Colonic mucosa (tissue), 4 donors: ENCODE measurements at places on chromosomes 4 and X. TPM values are rescaled to one million over a fixed set of nuclear protein-coding genes. Genes with fewer than 3 reads are reported as not detected.

DNA sequence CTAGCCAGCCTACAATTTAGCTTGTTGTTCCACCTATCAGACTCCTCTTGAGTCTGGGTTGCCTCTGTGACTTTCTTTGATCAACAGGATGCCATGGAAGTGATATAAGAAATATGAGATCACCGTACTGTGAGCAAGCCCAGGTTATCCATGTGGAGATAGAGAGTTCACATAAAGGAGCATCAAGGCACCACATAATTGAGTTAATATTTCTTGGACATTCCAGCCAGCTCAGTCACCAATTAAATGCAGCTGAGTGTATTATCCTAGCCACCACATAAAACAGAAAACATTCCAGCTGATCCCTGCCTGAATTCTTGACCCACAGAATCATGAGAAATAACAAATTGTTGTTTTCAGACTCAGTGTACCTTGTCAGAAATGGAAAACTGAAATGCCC is 253.6 kb downstream of the PPP1R2C start:
- no peak for DNase-seq

DNA sequence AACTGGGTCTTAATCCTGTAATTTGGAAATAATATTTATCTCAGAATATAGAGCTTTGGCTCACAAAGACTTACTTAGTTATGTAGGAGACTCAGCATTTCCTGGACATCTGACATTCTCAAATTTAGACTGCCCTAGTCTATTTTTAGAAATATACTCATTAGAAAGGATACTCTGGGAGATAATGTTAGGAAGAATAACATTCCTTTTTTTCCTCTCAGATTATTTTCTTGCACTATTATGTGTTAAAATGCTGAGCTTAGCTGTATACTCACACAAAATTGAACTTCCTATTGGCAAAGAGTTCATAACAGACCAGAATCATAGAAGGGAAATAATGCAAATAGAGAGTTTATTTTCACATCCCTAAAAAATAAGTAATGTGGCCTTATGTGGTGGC is 1424.9 kb upstream of the PCDH7 start:
- DNase-seq, result no peak

- no peak for DNase-seq
Measured at GRCh38 chr4:82957045-82957444, 53.6 kb downstream of the LIN54 start.

GRCh38 chrX:34631479-34632220 is 25.4 kb downstream of the TMEM47 start:
- no peak for DNase-seq

DNA sequence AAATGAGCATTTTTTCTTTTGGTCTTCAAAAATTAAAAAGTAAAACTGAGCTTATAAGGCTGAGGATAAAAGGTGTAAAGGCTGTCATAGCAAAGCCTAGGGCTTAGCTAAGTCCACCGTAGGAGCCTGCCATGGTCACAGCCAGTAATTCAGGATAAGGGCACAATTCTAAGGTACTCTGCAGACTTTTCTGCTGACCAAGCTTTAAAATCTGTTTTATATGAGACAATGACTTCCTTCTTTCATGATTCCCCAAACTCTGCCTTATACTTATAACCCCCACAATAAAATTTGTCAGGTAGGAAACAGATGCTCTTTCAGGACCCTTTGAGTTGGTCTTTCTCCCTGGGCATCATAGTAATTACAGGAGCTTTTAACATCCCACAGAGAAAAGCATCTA is 138.5 kb downstream of the COL4A6 start:
- no peak for DNase-seq

DNA sequence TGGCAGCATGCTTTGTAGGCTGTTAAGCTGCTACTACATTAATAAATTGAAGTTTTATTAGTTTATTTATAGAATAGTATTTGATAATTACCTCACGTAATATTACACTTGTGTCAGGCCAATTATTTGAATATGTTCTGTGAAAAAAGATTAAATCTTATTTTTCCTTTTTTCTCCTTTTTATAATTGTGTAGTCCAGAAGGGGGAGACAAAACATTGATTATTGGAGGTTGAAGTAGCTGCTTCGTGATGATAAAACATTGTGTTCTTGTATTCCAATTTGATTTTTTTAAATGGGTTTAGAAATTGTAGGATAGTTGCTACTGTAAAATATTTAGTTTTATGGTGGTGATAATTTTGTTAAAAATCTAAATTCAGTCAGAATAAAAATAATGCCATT is 85.7 kb downstream of the DIAPH2 start:
- no peak for DNase-seq

GRCh38 chr4:10162341-10163000 is 45.9 kb upstream of the WDR1 start:
- DNase-seq, result no peak

TREX2 gene
- 1.2 TPM for total RNA-seq

BEX1 gene
- total RNA-seq, result 0.77 TPM

TMEM150C gene
- total RNA-seq, result 2.5 TPM

HGFAC gene
- total RNA-seq, result 0.52 TPM

CXorf38 gene
- total RNA-seq, result 19.5 TPM

CYP2U1 gene
- 4.2 TPM for total RNA-seq

PAPSS1 gene
- total RNA-seq, result 22.5 TPM

MEPE gene
- not detected for total RNA-seq
